Parietal lobe (tissue), 2 donors: ENCODE measurements at places on chromosomes 13 and 19. TPM values are rescaled to one million over a fixed set of nuclear protein-coding genes. Genes with fewer than 3 reads are reported as not detected.

LRG1 gene
- 0.63 TPM for total RNA-seq

ZNF791 gene
- 29.1 TPM for total RNA-seq

CLEC4M gene
- total RNA-seq, result not detected

ADGRE3 gene
- not detected for total RNA-seq

GIPC3 gene
- total RNA-seq, result under 0.01 TPM

EFNB2 gene
- 99.2 TPM for total RNA-seq

SOX1 gene
- 15.7 TPM for total RNA-seq

SEMA6B gene
- 36.9 TPM for total RNA-seq

IFNL1 gene
- total RNA-seq, result not detected

PRR19 gene
- total RNA-seq, result 2.8 TPM

RUBCNL gene
- total RNA-seq, result 3.4 TPM

PRR36 gene
- 6.6 TPM for total RNA-seq

IL4I1 gene
- total RNA-seq, result not detected

MEDAG gene
- 0.31 TPM for total RNA-seq

TMEM150B gene
- total RNA-seq, result not detected

NKPD1 gene
- total RNA-seq, result 0.63 TPM

HPN gene
- not detected for total RNA-seq

KISS1R gene
- total RNA-seq, result not detected

CEACAM8 gene
- not detected for total RNA-seq

BCAM gene
- 3.4 TPM for total RNA-seq

LIN7B gene
- total RNA-seq, result 21.6 TPM

SLC39A3 gene
- total RNA-seq, result 22.5 TPM

ZNF20 gene
- total RNA-seq, result 10.0 TPM

DCT gene
- 0.63 TPM for total RNA-seq

VAV1 gene
- 1.6 TPM for total RNA-seq

COLGALT1 gene
- total RNA-seq, result 22.8 TPM

ZNF254 gene
- total RNA-seq, result 146 TPM

CNN1 gene
- total RNA-seq, result not detected

C19orf85 gene
- not detected for total RNA-seq

PRTN3 gene
- 0.94 TPM for total RNA-seq

PTPRS gene
- 320 TPM for total RNA-seq

TMEM255B gene
- 0.31 TPM for total RNA-seq

IL12RB1 gene
- total RNA-seq, result not detected

SPATA13 gene
- total RNA-seq, result 31.0 TPM

DMKN gene
- total RNA-seq, result not detected

LILRA2 gene
- 0.31 TPM for total RNA-seq

ERICH6B gene
- total RNA-seq, result not detected

KIR2DL1 gene
- total RNA-seq, result not detected

PRR22 gene
- 0.94 TPM for total RNA-seq

TSKS gene
- not detected for total RNA-seq

TEAD2 gene
- 9.4 TPM for total RNA-seq

NDFIP2 gene
- total RNA-seq, result 54.8 TPM

KIR3DL1 gene
- not detected for total RNA-seq

SYT5 gene
- 47.9 TPM for total RNA-seq

EVI5L gene
- 57.0 TPM for total RNA-seq

C1QTNF9 gene
- total RNA-seq, result not detected

ERVV-1 gene
- not detected for total RNA-seq

ZNF30 gene
- total RNA-seq, result 9.7 TPM

ATP8A2 gene
- total RNA-seq, result 66.4 TPM

INSL3 gene
- not detected for total RNA-seq

NLRP9 gene
- total RNA-seq, result not detected

HSPB6 gene
- total RNA-seq, result not detected

KPNA3 gene
- 52.3 TPM for total RNA-seq

IGSF23 gene
- total RNA-seq, result not detected

TRMT1 gene
- 32.2 TPM for total RNA-seq

ZNF443 gene
- 25.0 TPM for total RNA-seq
